Sigmoid colon (tissue), 7 donors: ENCODE measurements at places on chromosomes 5 and 9. TPM values are rescaled to one million over a fixed set of nuclear protein-coding genes. Genes with fewer than 3 reads are reported as not detected.

DMRT2 gene
- 3.9 TPM for total RNA-seq

SNCAIP gene
- 3.3 TPM for total RNA-seq

MCC gene
- 13.0 TPM for total RNA-seq

DNA sequence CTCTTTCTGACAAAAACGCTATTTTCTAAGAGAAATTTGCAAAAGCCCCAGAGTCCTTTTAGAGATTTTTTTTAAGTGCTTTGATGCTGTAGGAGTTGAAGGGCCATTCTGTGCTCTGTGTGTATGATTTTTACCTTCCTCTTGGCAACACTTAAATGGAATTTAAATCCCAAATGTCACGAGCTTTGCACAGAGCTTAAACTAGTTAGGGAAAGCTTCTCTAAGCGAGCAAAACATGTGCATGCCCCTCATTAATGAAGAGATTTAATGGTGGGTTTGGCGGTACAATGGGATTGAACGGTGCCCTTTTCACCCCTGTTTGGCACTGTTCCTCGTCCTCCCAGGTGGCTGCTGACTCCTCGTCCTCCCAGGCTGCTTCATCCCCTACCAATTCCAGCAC lies 220.7 kb downstream of the DRD1 start:
- H3K36me3 ChIP-seq, result no peaks in the 10 kb centered on the region
- H3K4me1 ChIP-seq, result peaks cover 8% of the 10 kb centered on the region
- no peak for DNase-seq
- no peaks in the 10 kb centered on the region for H3K27me3 ChIP-seq
- no peak overlapping the region for H3K27ac ChIP-seq

DNA sequence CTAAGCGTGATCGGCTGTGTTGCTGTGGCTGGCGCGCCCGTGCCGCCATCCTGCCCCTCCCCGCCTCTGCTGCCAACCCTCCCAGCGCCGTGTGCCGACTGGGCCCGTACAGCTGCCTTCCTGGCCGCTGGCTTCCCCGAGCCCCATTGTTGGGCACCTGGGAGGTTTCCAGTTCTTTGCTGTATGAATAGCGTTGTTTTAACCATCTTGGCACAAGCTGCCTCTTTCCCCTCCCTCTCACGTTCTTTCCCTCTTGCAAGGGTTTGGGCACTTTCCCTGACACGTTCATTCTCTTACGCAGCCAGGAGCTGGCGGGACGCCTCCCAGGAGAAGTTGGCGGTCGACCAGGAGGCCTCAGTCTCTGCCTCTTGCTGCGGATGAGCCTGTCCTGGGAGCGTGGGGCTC lies 43.1 kb upstream of the RXRA start:
- no peaks in the 10 kb centered on the region for H3K27me3 ChIP-seq
- no peak overlapping the region for H3K4me3 ChIP-seq
- H3K27ac ChIP-seq, result peak overlapping the region; percentile 72
- H3K36me3 ChIP-seq, result no peaks in the 10 kb centered on the region

GRCh38 chr9:100106616-100107015 lies 7.6 kb downstream of the INVS start:
- peaks cover 72% of the 10 kb centered on the region for H3K36me3 ChIP-seq
- no peak for DNase-seq
- H3K27me3 ChIP-seq, result no peaks in the 10 kb centered on the region
- no peak overlapping the region for H3K27ac ChIP-seq

DNA sequence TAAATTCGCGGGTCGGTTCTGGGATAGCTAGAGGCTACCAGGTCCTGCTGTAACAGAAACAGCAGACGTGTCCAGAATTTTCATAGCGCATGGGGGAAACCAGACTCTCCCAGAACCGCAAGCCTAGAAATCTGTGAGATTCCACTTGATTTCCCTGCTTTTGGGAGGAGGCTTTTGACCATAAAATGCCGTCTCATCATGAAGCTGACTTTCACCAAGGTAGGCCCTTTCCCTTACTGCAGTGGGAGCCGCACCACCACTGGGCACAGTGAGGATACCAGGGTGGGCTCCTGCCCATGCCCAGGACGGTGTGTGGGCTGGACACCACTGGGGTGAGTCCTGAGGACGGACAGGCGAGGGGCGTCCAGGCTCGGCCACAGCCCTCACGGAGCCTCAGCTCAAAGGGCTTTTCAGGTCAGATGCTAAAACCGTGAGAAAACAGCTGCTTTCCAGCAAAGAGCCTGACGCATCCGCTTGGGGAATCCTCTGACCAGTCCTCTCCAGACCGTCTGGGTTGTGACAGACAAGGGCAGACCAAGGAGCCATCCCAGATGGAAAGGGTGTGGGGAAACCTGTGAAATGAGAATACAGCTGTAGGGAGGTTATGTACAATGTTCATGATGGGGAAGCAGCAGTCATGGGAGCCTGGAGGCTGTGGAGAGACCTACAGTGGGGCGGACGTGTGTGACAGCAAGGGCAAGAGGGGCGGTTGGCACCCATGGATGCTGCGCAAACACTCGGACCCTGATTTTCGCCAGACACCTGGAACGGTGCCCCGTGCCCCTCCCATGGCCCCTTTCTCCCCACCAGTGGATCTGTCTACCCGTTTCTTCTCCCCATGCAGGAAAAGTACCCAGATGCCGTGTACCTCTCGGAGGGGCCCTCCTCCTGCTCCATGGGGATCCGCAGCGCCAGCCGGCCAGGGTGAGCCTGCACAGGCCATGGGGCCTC lies 59.2 kb downstream of the IPPK start:
- DNase-seq, result no peak
- H3K27ac ChIP-seq, result peak overlapping the region; percentile 68
- peaks cover 55% of the 10 kb centered on the region for H3K4me1 ChIP-seq
- no peak overlapping the region for H3K4me3 ChIP-seq
- no peaks in the 10 kb centered on the region for H3K27me3 ChIP-seq

- no peak overlapping the region for H3K4me3 ChIP-seq
- no peaks in the 10 kb centered on the region for H3K27me3 ChIP-seq
- DNase-seq, result no peak
Measured at GRCh38 chr9:111195766-111196165, 134.3 kb downstream of the OR2K2 start.

- H3K27me3 ChIP-seq, result no peaks in the 10 kb centered on the region
- no peak for DNase-seq
- no peak overlapping the region for H3K4me3 ChIP-seq
- H3K27ac ChIP-seq, result no peak overlapping the region
- H3K4me1 ChIP-seq, result no peaks in the 10 kb centered on the region
- no peaks in the 10 kb centered on the region for H3K36me3 ChIP-seq
Measured at GRCh38 chr9:72704688-72705375, 183.4 kb downstream of the TMC1 start.

DNA sequence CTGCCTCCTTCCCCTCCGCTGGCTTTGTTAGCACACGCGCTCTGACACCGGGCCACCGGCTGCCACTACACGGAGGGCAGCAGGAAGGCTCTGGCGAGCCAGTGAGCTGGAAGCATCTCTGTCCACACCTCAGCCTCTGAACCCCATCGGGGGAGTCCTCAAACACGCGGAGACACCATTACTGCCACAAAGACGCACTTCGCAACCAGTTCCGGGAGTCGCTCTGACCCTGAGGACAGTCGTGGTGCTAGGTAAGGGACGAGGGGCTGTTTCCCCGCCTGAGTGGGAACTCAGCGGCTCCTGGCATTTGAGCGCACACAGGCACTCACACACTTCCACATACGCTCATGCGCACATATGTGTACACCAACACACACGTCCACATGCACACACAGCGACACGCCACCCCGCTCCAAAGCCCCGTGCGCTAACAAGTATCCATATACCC lies 160.0 kb downstream of the C9orf152 start:
- H3K4me1 ChIP-seq, result peaks cover 14% of the 10 kb centered on the region
- H3K27ac ChIP-seq, result peak overlapping the region; percentile 88
- no peaks in the 10 kb centered on the region for H3K36me3 ChIP-seq
- H3K27me3 ChIP-seq, result no peaks in the 10 kb centered on the region
- peak overlapping the region; percentile 72 for H3K4me3 ChIP-seq

DNA sequence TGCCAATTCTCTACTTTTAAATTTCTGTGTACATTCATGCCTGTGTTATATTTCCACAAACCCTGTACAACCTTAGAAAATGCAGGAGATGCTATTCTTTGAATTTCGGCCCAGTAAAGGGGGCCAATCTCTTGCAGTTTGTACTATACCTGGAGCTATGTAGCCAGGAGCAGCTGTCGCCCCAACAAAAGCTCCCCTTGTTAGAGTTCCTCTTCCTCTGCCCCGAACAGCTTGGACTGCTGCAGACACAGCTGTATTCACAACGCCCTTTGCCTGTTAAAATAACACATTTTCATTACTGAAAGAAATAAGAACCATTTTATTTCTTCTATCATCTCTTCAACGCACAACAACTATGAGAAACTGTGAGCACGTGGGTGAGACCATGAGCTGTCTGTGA lies 99.2 kb downstream of the GPR21 start:
- DNase-seq, result no peak
- no peaks in the 10 kb centered on the region for H3K27me3 ChIP-seq
- H3K4me3 ChIP-seq, result no peak overlapping the region
- no peaks in the 10 kb centered on the region for H3K4me1 ChIP-seq
- H3K36me3 ChIP-seq, result no peaks in the 10 kb centered on the region

GRCh38 chr5:103668281-103668680 lies 105.7 kb upstream of the NUDT12 start:
- H3K27ac ChIP-seq, result no peak overlapping the region
- H3K4me3 ChIP-seq, result no peak overlapping the region
- H3K27me3 ChIP-seq, result no peaks in the 10 kb centered on the region
- no peaks in the 10 kb centered on the region for H3K4me1 ChIP-seq

DNA sequence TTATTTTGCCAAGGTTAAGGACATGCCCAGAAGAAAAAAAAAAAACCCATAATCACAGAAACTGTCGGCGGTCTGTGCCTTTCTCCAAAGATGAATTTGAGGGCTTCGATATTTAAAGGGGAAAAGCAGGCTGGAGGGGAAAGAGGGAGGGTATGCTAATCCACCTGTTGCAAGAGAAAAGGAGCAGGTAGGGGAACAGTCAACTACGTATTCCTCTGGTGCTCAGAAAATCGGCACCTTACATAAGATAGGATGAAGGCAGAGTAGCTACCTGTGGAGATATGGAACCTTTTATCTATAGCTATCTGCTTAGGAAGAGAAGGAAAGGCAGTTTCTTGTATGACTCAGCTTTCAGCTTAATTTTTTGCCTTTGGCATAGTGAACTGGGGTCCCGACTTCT lies 77.7 kb downstream of the PTCD2 start:
- H3K27me3 ChIP-seq, result no peaks in the 10 kb centered on the region
- peaks cover 2% of the 10 kb centered on the region for H3K4me1 ChIP-seq
- H3K27ac ChIP-seq, result no peak overlapping the region
